ENCODE measurements at places on chromosomes 12 and 14.

DNA sequence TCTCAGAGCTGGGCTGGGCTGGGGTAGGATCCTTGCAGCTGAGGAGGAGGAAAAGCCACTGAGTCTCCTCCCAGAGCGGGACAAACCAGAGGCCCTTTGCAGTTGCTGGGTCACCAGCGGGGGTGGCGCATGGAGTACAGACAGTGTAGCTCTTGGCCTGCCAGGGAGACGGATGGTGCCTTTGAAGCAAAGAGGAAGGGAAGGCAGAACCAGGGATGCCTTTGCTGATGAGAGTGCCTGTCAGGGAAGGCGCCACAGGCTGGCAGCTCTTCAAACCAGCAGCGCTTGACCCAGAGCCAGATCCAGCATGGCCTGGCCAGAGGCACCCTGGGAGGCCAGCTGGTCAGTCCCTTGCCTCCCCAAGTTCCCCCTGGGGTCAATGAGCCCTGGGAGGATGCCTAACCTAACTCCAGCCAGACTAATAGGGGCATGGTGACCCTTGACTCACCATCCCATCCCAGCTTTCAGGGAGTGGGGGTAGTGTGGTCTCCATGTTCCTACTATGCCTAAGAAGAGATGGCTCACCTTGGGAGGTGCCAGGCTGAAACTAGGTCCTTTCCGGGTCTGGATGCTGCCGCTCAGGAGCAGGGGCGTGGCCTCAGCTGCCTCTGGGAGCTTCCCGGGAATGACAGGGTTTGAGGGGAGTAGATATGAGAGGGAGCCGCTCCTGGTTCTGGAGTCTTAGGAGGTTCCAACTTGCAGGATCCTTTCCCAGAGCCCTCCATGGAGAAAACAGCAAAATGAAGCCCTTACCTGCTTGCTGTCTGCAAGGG is 19.8 kb downstream of the VASH1 start:
- DNase-seq: no peak

DNA sequence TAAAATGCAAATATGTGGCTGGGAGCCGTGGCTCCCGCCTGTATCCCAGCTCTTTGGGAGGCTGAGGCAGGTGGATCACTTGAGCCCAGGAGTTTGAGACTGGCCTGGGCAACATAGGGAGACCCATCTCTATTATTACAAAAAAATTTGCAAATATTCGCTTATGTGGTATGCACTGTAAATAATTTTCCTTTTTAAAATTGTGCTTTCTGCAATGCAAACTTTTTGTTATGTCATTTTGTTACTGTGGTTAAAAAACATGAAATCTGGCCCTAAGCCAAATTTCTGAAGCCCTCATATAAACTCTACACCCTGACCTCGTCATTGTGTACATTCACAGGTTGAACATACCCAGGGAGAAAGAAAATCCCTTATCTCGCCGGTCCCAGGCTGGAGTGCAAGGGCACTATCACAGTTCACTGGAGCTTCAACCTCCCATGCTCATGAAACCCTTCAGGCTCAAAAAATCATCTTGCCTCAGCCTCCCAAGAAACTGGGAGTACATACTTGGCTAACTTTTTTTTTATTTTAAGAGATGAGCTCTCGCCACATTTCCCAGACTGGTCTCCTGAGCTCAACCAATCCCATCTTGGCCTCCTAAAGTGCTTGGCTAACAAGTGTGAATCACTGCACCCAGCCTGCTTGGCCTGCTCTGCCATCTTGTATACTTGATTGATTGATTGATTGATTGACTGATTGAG is 24.7 kb downstream of the TRAPPC6B start:
- DNase-seq: no peak

DNA sequence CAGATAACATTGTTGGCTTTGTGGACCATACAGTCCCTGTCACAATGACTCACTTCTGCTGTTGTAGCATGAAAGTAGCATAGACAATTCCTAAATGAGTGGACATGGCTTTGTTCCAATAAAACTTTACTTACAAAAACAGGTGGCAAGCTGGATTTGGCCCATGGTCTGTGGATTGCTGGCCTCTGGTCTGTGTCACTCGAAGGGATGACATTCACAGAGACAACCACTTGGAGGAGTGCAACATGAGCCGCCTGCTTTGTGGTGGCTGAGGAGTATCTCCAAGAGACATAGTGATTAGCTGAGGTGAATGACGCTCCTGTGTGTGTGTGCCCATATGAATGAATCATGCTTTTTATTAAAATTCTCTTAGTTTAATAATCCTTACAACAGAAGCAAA is 81.3 kb upstream of the NRXN3 start:
- no peak for DNase-seq

DNA sequence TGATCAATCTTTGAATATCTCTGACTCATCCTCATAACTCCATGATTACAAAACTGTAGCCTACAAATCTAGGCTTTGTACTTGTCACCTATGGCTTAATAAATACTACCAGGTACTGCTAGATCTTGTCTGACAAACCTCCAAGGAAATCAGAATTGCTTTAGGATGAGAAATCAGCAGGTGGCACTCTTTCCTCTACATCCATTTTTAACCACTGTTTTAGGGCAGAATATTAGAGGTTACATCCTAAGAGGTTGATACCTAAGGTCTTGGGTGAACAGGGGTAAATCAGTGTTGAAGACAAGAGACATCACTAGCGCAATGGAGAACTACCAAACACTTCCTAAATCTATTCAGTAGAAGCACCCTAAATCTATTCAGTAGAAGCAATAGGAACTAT is 63.1 kb upstream of the SOX5 start:
- no peak for DNase-seq

DNA sequence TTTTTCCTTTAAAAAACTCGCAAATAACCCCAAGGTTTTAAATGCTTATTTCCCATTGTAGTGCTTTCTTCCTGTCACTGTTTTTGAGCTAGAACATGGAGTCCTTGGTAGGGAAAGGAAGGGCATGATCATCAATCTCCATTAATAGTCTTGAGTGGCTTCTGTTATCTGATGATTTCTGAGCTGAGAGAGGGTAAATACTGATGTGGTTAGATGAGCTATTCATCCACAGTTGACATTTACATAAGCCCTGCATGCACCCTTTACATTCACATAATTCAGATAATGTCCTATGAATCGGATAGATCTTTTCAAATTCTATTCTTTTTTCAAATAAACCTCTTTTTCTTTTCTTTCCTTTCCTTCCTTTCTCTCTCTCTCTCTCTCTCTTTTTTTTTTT is 81.4 kb downstream of the NTN4 start:
- DNase-seq: no peak

- no peak for DNase-seq
Observed at GRCh38 chr14:95297832-95298231, 21.9 kb downstream of the CLMN start.

DNA sequence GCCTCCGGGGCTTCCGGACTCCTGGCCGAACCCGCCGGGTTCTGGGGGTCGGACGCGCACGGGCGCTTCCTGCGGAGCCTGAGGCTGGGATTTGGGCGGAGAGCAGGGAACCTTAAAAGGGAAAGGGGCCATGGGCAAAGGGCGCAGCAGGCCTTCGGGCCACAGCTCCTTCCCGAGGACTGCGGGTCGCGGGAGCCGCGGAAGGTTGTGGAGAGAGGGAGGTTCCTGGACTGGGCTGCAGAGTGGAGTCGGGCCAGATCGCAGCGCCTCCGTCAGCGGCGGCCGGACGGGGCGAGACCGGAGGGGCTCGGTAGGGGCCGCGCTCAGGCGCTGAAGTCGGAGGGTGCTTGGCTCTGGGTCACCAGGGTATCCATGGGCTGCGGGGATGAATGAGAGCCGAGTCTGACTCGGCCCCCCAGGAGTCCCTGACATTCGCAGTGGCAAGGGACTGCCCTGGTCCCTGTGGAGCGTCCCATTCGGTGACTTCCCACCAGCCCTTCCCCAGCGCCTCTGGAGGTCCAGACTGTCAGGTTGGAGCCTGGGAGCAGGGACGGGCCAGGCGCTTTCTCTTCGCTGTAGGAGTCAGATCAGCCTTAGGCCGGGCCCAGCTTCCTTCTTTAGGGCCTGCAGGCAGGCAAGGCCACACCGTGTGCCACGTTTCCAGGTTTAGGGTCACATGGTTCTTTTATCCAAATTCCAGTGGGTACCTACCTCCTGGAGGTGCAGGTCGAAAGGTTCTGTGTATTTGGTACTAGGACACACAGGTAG is 938 bp upstream of the SLC25A29 start:
- no peak for DNase-seq

DNA sequence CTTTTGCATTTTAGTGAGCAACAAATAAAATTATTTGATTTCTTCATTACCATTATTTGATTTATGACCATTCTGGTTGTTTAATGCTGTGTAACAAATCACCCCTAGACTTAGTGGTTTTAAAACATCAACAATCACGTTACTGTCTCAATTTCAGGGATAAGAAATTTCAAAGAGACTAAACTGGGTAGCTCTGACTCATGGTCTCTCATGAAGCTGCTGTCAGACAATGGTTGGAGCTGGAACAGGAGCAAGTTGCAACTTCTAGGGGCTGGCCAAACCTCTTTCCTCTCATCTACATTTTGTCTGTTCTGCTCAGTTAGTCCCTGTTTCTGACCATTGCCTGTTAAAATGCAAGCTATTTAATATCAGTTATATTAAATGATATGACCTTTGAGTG is 517.0 kb downstream of the KCNH5 start:
- DNase-seq: no peak

GRCh38 chr14:33561488-33562175 is 389.2 kb downstream of the EGLN3 start:
- DNase-seq: no peak

GRCh38 chr14:103078860-103079587 is 5.0 kb upstream of the LBHD2 start:
- DNase-seq: no peak

DNA sequence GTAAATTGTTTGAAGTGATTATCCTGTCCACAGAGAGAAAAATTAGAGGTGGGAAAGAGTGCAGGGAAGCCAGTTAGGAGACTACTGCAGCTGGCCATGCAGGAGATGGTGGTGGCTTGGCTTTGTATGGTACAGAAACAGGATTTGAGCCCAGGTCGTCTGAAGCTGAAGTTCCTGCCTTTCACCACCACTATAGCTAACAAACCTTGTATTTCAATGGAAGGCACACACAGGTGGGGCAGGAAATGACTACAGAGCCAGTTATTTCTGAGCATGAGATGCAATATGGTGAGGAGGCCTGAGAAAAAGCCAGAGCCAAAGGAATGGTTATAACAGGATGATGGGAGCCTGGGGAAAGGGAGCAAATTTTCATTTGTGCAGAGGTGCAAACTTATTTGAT is 103.9 kb downstream of the BTG1 start:
- no peak for DNase-seq

- DNase-seq: no peak
Observed at GRCh38 chr12:45981075-45981837, 9.1 kb downstream of the SCAF11 start.

DNA sequence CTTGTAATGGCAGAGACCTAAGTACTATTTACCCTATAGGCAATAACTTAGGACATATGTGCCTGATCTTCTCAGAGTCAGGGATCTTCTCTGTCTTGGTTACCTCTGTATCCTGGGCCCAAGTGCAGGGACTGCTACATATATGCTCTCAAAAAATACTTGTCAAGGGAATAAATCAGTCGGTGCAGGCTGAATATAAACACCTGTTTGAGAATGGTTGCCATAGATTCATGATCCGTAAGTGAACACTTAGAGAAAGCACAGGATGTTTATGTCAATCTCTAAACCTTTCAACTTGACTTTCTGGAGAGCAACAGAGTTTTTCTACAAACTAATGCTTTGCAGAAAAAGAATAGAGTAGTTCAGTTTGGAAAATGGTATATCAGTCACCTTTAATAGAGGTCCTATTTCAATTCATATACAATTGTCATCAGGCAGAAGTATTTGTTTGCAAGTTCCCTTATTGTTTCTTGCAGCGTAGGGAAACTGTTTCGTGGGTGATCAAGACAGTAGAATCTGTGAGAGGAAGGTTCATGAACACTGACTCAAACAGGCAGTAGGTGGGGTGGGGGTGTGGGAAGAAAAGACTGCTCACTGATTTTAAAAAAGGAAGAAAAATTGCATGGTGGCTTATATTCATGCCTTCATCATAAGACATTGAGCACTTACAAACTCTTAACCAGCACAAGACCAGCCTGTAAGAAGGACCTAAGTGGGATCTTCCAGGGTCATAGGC is 6.0 kb upstream of the UBE2N start:
- DNase-seq: no peak

DNA sequence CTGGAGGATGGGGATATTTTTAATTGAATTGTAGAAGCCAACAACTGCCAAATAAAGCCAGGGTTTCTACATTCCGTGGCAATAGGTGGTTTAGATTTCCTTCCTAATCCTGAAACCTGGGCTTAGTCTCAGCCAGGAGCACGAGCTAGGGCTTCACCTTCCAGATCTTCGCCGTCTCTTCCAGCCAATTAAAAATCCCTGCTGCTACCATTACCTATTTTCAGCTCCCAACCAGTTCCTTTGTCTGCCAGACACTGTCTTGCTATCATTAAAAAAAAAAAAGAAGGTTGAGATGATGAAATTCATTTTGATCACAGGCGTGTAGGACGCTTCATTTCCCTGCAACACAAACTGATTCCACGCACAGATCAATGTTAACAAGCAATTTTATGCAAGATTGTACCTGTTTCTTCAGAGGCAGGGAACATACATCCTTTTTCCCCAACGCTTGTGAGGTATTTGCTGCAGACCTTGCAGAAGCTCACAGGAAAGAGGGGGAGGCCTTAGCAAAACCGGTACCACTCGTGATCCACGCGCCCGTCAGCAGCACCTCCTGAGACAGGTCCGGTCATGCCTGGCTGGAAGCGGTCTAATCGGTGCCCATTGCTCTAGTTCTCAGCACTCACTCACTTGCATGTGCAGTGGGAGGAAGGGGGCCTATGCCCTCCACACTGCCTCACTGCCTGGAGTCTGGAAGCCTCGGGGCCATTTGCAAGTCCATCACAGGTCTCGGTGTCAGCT is 65.1 kb downstream of the SLC6A12 start:
- DNase-seq: no peak

DNA sequence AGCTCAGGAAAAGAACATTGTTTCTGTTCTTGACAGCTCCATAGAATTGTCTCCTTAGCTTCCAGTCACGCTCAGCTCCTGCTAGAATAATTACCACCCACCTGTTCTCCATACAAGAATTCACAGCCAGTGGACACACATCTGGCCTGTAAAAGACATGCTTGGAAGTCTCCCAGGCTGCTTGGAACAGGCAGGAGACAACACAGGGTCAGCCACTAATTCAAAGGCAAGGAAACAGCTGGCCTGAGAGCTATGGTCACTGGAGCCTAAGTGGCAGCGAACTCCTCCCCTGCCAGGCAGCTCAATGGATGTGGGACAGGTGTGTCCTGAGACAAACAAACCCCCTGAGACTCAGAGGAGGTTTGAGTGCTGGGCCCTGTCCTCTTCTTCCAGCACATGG is 22.9 kb upstream of the LTBP2 start:
- no peak for DNase-seq

- no peak for DNase-seq
Observed at GRCh38 chr14:97230051-97230450, 432.9 kb downstream of the VRK1 start.

GRCh38 chr12:8037046-8037663 is 4.6 kb downstream of the FOXJ2 start:
- no peak for DNase-seq

DNA sequence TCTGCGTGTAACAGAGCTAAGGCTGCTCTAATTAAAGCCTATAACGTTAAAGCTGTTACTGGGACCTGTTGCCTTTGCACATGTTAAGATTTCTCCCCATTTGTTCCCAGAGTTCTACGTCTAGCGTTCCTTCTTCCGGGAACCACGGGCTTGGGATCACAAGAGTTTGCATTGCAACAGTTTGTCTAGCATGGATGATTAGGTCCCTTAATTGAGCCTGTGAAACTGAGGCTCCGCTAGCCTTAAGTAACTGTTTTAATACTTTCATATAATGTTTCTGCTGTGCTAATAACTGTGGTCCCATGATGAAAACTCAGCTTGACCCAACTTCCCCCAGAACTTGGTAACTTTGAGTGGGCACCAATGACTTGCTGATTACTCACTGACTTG is 16.7 kb upstream of the LYZ start:
- no peak for DNase-seq

Measured in stimulated activated CD8-positive, alpha-beta memory T cell treated with anti-CD3 and anti-CD28 coated beads, Interleukin-4, amount 100 ng/mL, for 24 hours (primary cell).